ENCODE measurements at places on chromosomes 5 and 9.

GRCh38 chr5:96058084-96058483 is 96.4 kb upstream of the ELL2 start:
- no peak for DNase-seq

GRCh38 chr5:82096249-82096648 is 124.4 kb downstream of the ATG10 start:
- DNase-seq = no peak

GRCh38 chr9:77000330-77000729 is 19.1 kb upstream of the FOXB2 start:
- DNase-seq = no peak

GRCh38 chr9:112574008-112574407 is 87.4 kb downstream of the KIAA1958 start:
- no peak for DNase-seq

- DNase-seq = no peak
These were observed 26.2 kb upstream of the RAB14 start for GRCh38 chr9:121227862-121228261.

DNA sequence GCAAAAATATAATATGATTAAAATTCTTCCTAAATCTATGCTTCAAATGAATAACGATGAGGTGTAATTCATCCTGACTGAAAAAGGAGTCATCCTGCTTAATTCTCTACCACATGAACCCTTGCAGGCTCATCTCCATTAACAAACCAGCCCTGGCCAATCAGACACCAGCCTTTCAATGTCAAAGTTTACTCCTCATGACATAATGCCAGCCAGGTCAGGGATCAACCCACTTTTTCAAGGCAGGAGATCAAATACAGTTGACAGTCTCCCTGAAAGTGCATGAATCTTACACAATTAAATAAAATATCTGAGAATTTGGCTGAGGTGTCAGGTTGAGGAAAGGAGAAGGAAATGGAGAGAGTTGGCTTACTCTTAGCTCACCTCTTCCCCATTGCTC is 7.0 kb downstream of the GRIN3A start:
- DNase-seq = no peak

DNA sequence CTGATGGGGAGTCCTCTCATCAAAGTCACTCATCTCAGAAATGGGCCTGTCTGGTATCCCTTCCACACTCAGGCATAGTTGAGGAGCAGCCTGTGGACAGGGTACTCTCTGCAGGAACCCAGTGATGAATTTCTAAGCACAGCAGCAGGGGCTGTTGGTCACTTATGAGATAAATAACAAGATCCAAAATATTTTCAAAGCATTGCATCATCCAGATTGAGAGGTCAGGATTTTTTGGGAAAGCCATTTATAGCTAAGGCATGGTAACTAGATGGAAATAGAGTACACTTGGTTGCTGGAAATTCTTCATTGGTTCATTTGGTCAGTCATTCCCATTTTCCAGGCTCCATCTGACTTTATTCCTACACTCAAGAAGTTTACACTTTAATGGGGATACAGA is 246.8 kb upstream of the RAI14 start:
- DNase-seq = no peak

DNA sequence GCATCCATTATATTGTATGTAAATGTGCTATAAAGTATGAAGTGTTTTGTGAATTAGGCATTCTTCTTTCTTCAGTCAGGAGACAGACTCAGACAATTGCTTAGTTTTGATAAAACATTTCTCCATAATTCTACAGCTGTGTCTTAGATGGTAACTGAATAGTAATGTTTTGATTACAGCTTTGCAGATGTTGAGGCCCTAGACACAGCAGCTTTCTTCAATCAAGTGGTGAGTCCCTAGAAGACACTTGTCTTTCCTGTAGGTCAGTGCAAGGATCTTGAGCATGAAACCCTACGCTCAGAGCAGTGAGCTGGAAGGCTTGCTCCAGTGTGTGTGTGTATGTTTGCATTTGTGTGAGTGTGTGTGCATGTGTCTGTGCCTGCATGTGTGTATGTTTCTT is 46.8 kb upstream of the CD180 start:
- no peak for DNase-seq

DNA sequence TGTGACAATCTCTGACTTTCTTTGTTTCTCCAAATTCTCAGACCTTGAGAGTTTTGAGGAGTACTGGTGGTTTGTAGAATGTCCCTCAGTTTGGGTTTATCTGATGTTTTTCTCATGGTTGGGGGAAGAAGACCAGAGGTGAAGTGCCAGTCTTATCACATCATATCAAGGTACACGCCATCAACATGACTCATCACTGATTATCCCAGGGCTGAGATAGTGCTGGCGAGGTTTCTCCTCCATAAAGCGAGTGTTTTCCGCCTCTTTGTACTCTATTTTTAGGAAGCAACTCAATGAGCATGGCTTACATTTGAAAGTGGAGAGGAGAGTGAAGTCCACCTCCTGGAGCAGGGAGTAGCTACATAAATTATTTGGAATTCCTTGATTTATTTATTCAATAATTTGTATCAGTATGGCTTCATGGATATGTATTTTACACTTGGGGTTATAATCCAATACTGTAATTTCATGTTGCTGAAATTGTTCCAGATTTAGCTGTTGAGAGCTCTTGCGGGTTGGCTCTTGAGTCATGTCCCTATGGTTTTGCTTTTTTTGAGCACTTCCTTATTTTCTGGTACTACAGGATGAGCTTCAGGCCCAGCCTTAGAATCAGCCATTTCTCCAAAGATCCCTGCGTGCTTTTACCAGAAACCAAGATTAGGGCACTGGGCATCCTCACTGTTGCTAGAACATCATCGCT is 23.9 kb downstream of the DCANP1 start:
- no peak for DNase-seq

DNA sequence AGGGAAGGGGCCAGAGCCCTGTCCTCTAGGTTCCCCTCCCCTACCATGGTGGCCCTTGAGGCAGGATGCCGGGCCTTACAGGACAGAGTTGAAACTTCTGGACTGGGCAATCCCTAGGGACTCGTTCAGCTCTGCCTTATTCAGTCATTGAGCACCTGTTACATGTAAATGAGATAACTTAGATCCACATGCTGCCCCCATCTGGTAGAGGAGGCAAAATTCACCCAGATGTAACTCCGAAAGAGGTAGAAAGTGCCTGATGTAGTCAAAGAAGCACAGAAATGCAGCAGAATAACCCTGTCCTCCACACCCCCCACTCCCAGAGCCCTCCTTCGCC is 1.5 kb downstream of the GGTA1 start:
- peak; percentile 26 for DNase-seq

GRCh38 chr5:68396722-68397121 is 181.2 kb downstream of the PIK3R1 start:
- no peak for DNase-seq

DNA sequence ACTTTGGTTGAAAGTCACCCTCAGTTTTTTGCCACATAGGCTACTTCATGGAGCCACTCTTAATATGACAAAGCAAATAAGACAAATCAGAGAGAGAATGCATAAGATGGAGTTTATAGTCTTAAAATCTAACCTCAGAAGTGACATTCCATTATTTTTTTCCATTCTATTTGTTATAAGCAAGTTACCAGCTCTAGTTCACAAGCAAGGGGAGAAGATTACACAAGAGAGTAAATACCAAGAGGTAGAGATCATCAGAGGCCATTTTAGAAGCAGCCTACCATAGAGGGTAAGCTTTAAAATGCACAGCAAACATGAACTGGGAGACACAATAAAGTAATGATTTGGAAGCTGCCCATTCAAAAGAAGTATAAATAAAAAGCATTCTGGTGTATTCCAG is 651.3 kb upstream of the MEF2C start:
- DNase-seq = no peak

GRCh38 chr9:71602652-71603051 is 165.7 kb downstream of the CEMIP2 start:
- no peak for DNase-seq

GRCh38 chr9:108569624-108570023 is 286.2 kb downstream of the ACTL7B start:
- DNase-seq = no peak

DNA sequence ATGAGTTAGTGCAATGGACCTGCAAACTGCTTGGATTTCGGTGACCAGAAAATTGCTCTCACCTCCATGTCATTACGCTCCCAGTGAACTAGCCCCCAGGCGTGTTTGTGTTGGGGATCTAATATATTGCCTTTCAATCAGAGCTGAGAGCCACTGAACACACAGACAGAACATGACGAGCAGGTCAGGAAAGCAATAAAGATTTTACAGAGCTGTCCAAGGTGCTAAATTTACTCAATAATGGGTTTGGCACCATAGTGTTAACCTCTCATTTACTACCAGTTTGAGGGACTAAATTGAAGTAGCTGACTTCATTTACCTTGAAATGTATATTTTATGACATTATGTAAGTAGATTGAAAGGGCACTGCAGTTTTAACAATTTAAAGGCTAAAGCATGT is 383.0 kb downstream of the EBF1 start:
- no peak for DNase-seq

DNA sequence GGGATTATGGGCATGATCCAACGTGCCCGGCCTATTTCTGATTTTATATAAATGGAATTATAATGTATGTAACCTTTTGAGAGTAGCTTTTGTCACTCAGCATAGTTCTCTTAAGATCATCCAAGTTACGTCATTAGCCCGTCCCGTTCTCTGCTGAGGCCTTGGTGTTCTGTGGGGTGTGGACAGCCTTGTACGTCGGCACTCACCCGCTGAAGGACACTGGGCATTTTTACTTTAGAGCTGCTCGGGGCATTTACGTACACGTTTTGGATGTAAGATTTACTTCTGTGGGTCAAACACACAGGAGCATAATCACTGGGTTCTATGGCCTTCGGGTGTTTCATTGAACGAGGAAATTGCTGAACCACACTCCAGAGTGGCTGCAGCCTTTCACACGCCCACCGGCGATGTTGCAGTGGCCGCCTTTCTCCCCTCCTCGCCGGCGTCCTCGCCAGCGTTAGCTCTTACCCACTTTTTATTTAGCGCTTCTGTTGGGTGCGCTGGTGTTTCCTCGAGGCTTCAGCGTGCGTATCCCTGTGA is 101.8 kb downstream of the EHMT1 start:
- no peak for DNase-seq

- no peak for DNase-seq
These were observed 475.7 kb downstream of the EBF1 start for GRCh38 chr5:158623971-158624370.

GRCh38 chr9:135718616-135719015 is 16.6 kb downstream of the KCNT1 start:
- no peak for DNase-seq

DNA sequence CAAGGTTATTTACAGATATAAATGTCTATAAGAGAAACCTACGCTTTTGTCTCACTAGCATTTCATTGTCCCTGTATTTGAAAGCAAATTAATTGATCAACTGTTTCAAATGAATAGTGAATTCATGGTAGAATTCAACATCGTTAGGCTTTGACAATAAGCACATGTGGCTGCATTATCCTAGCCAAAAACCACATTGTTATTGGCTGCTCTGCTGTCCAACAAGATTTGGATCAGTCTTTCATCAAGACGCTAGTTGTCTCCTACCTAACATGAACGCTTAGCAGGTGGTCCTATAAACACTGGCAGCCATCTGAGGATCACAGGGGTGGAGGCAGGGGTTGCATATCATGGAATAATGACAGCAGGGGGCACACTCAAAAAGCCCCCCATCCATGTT is 455.0 kb downstream of the CTNND2 start:
- DNase-seq = no peak

- DNase-seq = no peak
These were observed 86.5 kb upstream of the ATP10B start for GRCh38 chr5:160938532-160938931.

GRCh38 chr5:20368571-20369517 is 380.8 kb upstream of the CDH18 start:
- DNase-seq = no peak

DNA sequence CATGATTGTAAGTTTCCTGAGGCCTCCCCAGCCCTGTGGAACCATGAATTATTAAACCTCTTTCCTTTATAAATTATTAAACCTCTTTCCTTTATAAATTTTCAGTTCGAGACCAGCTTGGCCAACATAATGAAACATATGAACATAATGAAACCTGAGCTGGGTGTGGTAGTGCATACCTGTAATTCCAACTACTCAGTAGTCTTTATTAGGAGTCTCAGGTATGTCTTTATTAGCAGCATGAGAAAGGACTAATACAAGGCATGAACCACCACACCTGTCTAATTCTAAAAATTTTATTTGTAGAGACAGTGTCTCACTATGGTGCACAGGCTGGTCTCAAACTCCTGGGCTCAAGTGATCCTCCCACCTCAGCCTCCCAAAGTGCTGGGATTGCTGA is 27.1 kb downstream of the NIM1K start:
- DNase-seq = no peak

DNA sequence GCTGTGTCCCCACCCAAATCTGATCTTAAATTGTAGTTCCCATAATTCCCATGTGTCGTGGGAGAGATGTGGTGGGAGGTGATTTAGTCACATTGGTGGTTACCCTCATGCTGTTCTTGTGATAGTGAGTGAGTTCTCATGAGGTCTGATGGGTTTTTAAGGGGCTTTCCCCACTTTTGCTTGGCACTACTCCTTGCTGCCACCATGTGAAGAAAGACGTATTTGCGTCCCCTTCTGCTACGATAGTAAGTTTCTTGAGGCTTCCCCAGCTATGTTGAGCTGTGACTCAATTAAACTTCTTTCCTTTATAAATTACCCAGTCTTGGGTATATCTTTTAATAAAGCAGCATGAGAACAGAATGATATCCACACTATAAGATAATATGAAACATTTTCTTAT is 1023.4 kb downstream of the TLE4 start:
- no peak for DNase-seq

GRCh38 chr5:5430136-5430535 is 7.7 kb downstream of the ICE1 start:
- no peak for DNase-seq

All from KG1 (cell line).